ENCODE measurements at places on chromosomes 11 and 22. TPM values are rescaled to one million over a fixed set of nuclear protein-coding genes. Genes with fewer than 3 reads are reported as not detected.

Gene TSGA10IP
- total RNA-seq, result not detected

Gene ALX4
- total RNA-seq, result 17.5 TPM

Gene SLC25A45
- total RNA-seq, result 5.3 TPM

Gene GGTLC2
- total RNA-seq, result not detected

Gene C11orf65
- 1.5 TPM for total RNA-seq

Gene MYBPC3
- not detected for total RNA-seq

Measured in hair follicle dermal papilla cell (primary cell).